Amniotic stem cell (primary cell): ENCODE measurements at places on chromosomes 1 and 21.

DNA sequence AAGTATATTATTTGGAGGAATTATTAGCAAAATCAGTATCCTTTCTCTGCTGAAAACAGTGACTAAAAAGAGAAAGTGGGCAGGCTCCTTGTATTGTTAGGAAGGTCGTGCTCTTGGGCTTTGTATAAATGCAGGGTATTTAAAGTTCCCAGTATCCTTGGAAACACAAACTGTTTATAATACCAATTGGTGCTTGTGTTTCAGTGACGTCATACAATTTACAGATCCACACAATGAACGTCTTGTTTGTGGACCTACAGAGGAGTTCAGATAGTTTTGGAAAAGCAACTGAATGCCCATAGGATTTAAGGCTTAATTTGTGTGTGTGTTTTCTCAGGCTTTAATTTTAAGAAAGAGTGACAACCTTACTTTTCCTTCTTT, 168.2 kb downstream of the RASAL2 start:
- no peak for DNase-seq

DNA sequence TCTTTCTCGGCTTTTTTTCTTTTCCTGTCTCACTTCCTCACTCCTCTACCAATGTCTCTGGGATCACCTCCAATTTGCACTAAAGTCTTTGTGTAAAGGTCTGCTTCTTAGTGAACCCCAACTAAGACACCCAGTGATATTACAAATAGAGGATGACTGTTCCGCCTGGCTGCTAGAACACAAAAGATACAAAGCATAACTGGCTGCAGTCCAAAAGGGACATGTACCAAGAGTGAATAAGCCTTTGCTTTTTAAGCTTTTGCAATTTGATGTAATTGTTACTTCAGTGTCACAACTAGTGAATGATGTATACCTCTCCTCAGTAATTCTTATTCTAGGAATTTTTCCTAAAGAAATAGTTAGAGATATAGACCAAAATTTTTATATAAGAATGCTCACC, 82.8 kb upstream of the BEND5 start:
- no peak for DNase-seq

DNA sequence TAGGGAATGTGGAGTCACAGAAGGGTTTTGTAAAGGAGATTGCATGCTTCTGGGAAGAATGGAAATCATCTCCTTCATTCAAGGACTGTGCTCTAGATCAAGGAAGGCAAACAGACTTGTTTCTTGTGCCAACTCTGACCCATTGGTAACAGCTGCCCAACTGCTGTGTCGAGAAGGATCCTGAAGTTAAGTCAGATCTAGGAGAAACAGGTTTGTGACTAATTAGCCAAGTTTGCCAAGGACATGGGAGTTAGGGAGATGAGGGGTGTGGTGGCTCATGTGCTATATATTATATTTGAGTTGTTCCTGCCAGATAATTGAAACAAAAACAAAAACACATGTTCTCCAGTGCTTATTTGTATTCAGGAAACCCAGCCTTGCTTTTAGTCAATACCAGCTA, 251.2 kb upstream of the USP24 start:
- no peak for DNase-seq

DNA sequence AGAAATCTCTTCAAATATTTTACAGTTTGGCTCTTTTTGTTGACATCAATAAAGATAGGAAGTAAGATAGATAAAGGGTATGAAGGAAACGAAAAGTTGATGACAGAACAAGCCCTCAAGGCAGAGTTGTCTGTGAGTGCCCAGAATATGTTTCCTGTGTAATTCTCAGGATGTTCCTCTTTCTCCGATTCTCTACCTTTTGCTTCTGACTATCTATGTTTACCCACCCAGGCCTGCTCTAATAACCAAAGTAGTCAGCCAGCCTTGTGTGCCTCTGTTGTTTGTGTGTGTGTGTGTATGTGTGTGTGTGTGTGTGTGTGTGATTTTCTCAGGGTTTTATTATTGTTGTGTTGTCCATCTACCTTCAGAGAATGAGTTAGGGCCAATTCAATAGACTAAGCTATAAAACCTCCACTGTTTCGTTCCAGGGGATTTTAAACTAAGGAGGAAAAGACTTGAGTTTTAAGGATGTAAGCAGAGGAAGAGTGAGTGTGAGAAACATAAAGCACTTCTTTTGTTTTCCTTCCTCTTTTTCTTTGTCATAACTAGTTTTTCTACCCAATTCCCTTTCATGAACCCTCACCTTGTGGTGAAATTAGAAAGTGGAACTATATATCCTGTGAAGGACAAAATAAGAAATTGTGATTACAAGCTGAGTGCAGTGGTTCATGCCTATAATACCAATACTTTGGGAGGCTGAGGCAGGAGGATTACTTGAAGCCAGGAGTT, 627.4 kb upstream of the NR5A2 start:
- DNase-seq, result no peak

DNA sequence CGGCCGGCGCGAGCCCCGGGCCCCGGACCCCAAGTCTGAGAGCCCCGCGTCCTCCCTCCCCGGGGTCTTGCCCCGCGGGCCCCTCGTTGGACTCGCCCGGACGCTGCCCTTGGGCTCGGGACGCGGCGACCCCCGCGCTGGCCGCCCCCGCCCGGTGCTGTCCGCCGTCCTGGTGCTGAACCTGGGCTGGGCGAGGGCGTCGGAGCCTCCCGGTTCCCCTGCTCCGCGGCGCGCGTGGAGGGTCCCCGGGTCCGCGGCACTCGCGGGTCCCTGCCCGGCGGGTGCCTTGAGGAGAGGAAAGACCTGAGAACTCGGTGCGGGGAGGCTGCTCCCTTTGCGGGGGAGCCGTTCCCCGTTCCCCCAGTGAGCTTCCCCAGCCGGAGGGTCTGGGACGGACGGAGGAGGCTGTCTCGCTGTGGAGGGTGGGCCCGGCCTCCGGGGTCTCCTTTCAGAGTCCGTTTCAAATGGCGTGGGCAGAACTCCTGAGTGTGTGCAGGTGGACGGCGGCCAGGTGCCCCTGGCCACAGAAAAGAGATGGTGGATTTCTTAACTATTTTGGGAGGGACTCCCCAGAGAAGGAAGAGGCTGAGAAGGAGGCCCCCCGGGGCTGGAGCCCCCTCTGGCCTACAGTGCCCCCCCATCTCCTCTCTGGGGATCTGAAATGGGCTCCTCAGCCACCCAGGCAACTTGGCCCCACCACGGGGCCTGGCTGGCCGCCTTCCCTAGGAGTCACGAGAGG, 595 bp downstream of the GABRD start:
- no peak for DNase-seq

- peak; percentile 71 for DNase-seq
Observed at GRCh38 chr1:201964261-201964660, 9.0 kb downstream of the TIMM17A start.

GRCh38 chr1:24984800-24985522, 54.9 kb upstream of the RUNX3 start:
- DNase-seq, result no peak

DNA sequence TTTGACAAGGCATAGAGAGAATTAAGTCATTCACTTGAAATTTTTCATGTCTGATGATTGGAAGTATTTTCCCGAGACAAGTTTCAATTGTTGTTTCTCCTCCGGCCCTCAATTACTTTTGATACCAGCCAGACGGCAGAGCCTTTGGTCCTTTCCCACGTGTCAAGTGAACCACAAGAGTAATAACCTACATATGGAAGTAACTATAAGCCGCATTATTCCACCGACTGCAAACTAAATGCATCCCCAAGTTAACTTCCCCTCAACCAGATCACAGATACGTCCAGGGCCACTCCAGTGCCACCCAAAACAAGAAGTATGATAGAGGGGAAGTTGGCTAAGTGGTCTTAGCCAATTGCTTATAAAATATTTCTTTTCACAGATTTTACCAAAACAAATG, 20.2 kb downstream of the COLGALT2 start:
- no peak for DNase-seq

GRCh38 chr1:211559222-211560010, 19.5 kb downstream of the SLC30A1 start:
- DNase-seq, result no peak

DNA sequence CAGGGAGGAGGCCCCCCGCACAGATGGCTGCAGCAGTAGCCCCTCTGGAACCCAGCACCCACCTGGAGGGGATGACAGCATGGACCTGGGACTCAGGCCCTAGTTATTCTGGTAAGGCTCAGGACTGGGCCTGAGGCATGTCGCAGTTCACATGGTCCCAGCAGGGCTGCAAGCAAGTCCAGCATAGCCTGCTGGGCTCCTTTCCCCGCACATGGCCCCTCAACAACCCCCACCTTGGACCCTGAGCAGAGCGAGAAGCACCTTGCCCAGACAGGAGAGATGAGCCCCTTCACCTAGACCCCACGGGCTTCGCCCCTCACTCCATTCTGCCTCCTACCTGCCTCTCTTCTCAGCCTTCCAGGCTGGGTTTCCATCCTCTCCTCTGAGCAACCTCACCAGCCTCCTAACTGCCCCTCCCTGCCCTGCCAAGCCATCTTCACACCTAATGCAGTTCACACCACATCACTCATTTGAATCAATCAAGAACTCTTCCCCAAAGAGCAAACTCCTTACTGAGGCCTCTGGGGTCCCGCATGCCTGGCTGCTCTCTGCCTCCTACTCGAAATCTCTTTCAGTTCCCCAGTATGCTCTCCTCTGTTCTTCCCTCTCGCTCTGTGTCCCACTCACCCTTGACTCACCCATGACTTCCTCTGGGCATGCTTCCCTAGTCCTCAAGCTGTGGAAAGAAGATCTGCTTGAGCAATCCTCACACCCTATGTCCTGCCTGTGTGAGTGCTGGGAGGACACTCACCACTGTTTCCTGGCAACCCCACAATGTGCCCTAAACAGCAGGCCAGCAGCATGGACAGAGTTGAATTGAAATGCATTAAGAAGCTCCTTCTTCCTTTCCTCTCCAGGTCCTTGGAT, 9.4 kb upstream of the THEMIS2 start:
- peak; percentile 90 for DNase-seq

- no peak for DNase-seq
Observed at GRCh38 chr1:243924588-243925349, 74.7 kb upstream of the AKT3 start.

- DNase-seq, result no peak
Observed at GRCh38 chr1:220690140-220691052, at the start of gene C1orf115. C1orf115 (plus strand) TSS chr1:220690363; CDS start chr1:220690403, 40 bp downstream.

DNA sequence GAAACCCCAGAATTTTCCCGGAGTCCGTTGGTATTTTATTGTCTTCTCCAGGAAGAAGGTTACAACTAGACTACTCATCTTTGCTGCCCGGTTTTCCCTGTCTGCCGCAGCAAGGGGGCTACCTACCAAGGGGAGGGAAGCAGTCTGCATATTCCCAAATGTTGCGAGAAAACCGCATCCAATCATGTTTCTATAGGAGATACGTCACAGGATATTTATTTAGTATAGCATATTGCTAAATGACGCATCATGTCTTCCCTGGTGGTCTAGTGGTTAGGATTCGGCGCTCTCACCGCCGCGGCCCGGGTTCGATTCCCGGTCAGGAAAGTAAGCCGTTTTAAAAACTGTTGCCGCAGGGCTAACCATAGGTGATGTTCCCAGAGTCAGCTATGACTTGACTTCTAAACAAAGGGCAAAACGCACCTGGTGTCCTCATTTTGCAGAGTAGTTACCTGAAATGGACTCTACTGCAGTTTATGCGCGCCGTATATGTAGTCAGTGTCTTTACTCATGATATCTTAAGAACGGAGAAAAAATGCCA, 15.2 kb upstream of the ZNF692 start:
- DNase-seq, result peak; percentile 87

DNA sequence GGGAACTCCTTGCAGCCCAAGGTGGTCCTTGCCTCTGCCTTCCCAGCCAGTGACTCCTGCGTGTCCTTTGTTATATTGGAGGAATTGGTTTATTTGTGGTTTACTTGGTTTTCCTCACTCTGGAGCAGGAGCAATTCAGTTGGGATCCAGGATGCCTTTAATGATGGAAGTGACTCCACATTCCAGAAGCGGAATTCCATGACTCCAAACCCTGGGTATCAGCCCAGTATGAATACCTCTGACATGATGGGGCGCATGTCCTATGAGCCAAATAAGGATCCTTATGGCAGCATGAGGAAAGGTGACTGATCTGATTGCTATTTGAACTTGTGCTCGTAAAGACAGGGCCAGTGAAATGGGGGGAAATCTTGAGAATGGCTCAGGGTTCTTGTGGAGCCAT, 15.1 kb upstream of the PIGV start:
- peak; percentile 84 for DNase-seq
